Regular cardiac myocyte (primary cell): ENCODE measurements at places on chromosomes 6 and 20. TPM values are rescaled to one million over a fixed set of nuclear protein-coding genes. Genes with fewer than 3 reads are reported as not detected.

The HCRTR2 gene
- total RNA-seq = not detected in 2 replicates

The RARS2 gene
- 38.9 and 53.8 TPM in 2 replicates for total RNA-seq

The EFCAB8 gene
- total RNA-seq = under 0.01 and 0.38 TPM in 2 replicates

The HLA-DQA2 gene
- total RNA-seq = not detected in 2 replicates

The NKAIN4 gene
- 0.19 TPM in 1 of 2 replicates, not detected in the other for total RNA-seq

The CLPSL2 gene
- total RNA-seq = not detected in 2 replicates

The GGTLC1 gene
- total RNA-seq = not detected in 2 replicates

The EEF1A1 gene
- total RNA-seq = 20,609 and 36,365 TPM in 2 replicates

The TNFRSF6B gene
- total RNA-seq = 2.7 and 8.7 TPM in 2 replicates

The CPXM1 gene
- 0.19 and 0.28 TPM in 2 replicates for total RNA-seq

The MOXD1 gene
- 29.3 and 135 TPM in 2 replicates for total RNA-seq

The NKX2-2 gene
- not detected in 2 replicates for total RNA-seq

The GRM1 gene
- total RNA-seq = under 0.01 TPM in 2 replicates

The RBL1 gene
- total RNA-seq = 11.8 and 16.5 TPM in 2 replicates

The LHFPL5 gene
- total RNA-seq = not detected in 2 replicates

The TOMM6 gene
- 63.4 and 147 TPM in 2 replicates for total RNA-seq

The RRAGD gene
- total RNA-seq = 0.19 and 7.0 TPM in 2 replicates

The ULBP1 gene
- total RNA-seq = under 0.01 TPM in 2 replicates

The LINC00237 gene
- not detected in 2 replicates for total RNA-seq

The SPATA25 gene
- 0.19 and 0.28 TPM in 2 replicates for total RNA-seq

The CRISP3 gene
- not detected in 2 replicates for total RNA-seq

The TMEM74B gene
- total RNA-seq = under 0.01 TPM in 1 of 2 replicates, not detected in the other

The TRIM10 gene
- under 0.01 TPM in 1 of 2 replicates, not detected in the other for total RNA-seq

The FAM209B gene
- not detected in 2 replicates for total RNA-seq

The DDX43 gene
- total RNA-seq = 0.56 and 1.2 TPM in 2 replicates

The MYBL2 gene
- total RNA-seq = 0.56 and 20.1 TPM in 2 replicates

The ZNF512B gene
- 5.1 and 8.4 TPM in 2 replicates for total RNA-seq

The VWA7 gene
- total RNA-seq = under 0.01 TPM in 1 of 2 replicates, not detected in the other

The MYLK2 gene
- under 0.01 and 0.19 TPM in 2 replicates for total RNA-seq

The NMBR gene
- total RNA-seq = under 0.01 and 0.28 TPM in 2 replicates

The NCOA7 gene
- total RNA-seq = 47.5 and 57.8 TPM in 2 replicates

The C6orf47 gene
- total RNA-seq = 21.9 and 23.4 TPM in 2 replicates

The SLC16A10 gene
- total RNA-seq = not detected in 2 replicates
